ENCODE measurements at places on chromosomes 5 and 9.
A peak's percentile ranks its signal among the peaks of the same experiment; 100 is the strongest.

DNA sequence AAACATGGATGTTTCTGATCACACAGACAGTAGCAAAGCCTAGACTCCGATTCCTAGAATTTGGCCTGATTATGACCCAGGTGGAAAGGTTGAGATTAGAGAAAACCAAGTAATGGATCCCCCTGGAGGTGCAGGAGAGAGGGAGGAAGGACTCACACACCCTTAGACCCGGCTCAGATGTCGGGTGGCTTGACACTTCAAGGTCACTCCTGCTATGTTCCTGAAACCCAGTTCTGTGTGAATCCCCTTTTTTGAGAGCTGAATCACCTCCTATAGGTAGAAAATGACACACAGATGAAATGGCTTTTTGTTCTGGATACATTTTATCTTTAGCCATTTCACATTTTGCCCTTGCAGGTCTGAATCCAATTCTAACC is 192.8 kb downstream of the ARRDC3 start:
- DNase-seq, result no peak

GRCh38 chr9:76137931-76138330 is 247.5 kb downstream of the PCSK5 start:
- no peak for DNase-seq

DNA sequence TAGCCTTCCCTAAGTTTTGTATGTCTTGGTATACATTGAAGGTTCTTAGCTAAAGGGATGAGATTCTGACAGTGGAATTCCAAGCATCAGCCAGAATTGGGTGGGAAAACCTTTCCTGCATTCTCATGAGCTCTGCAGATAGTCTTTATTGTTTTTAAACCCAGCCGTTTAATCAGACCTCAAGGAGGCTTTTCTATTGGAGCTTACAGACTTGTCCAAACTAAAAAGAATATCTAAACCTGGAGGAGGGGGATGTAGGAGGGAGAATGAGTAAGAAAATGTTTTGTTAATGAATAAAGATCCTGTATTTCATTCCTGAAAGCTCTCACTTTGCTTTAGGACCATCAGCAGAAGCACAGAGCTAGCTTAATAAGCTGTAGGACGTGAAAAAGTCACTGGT is 41.7 kb downstream of the EBF1 start:
- DNase-seq, result no peak

GRCh38 chr5:41856644-41857491 is 13.4 kb downstream of the OXCT1 start:
- peak; percentile 66 for DNase-seq

- DNase-seq, result no peak
Observed at GRCh38 chr5:55386356-55386755, 78.6 kb downstream of the MTREX start.

DNA sequence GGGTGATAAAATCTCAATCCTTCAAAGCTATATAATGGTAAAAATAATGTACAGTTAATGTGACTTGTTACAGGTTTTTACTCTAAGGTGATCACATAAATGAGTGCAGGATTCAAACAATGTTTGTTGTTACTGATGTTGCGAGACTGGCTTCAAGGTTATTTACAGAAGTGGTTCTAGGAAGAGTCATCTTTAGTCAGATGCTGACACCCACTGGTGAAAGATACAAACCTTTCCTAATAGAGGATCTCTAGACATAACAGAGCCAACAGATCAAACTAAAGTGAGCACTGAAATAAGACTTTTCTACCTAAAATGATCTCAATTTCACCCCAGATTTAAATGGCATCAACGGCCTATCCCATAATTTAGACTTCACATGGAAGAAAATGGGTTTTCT is 20.2 kb downstream of the ARSB start:
- DNase-seq, result no peak

DNA sequence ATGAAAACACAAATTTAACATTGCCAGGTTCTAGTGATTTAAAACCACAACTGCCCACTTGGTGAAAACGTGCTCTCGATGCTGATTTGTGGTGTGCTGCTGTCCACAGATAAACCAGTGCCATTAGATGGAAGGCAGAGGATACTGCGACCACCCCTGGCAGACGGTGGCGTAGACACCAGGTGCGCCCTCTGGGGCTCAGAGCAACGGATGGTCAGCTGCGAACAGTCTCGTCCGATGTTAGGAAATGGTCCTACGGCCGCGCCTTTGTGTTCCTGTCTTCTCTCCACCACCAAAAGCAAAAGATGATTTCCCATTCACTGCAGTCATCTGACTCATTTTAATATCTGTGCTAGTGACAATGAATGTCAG is 43.2 kb downstream of the UBE2QL1 start:
- DNase-seq, result no peak

- DNase-seq, result no peak
Observed at GRCh38 chr5:171577042-171577758, 157.8 kb downstream of the FGF18 start.

- no peak for DNase-seq
Observed at GRCh38 chr9:79769476-79770275, 197.9 kb downstream of the TLE4 start.

DNA sequence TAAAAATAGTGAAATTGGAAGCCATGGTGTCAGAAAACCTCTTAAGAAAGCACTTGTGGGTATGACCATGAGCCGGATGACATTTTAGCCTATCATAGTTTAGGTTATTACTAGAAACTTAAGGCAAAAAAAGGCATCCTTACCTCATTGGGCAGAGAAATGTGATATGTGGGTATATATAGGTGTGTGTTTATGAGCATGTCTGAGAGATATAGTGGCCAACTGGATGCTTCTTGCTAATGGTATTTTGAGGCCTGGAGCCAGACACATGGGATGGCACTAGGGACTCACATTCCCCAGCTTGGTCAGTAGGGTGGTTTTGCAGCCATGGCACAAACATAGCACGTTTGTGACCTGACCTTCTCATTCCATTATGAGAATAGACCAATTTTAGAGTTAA is 295.6 kb upstream of the MEF2C start:
- DNase-seq, result no peak
